ENCODE measurements at places on chromosomes 3 and 15.

GRCh38 chr15:67509918-67510317, 11.0 kb upstream of the C15orf61 start:
- DNase-seq = no peak

DNA sequence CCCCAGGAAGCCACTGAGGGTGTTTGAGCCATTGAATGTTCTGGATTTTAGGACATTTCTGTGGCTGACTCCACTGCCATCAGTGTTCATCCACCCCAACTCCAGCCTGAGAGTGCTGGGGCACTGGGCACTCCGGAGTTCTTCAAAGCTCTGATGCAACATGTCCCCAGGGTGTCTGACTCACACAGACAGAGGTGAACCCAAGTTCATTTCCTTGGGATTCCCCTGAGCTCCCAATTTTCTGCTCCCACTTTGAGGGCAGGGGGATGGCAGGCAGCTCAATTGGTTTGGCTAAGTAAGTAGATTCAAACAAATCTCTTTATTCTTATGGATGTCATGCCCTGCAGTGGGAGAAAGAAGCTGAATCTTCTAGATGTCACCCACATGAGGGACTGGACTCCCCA, 2.2 kb downstream of the STRA6 start:
- peak; percentile 82 for DNase-seq

- no peak for DNase-seq
These were observed 32.7 kb downstream of the CEMIP start for GRCh38 chr15:80811781-80812315.

GRCh38 chr3:56975567-56975966, 84.9 kb upstream of the SPATA12 start:
- no peak for DNase-seq

DNA sequence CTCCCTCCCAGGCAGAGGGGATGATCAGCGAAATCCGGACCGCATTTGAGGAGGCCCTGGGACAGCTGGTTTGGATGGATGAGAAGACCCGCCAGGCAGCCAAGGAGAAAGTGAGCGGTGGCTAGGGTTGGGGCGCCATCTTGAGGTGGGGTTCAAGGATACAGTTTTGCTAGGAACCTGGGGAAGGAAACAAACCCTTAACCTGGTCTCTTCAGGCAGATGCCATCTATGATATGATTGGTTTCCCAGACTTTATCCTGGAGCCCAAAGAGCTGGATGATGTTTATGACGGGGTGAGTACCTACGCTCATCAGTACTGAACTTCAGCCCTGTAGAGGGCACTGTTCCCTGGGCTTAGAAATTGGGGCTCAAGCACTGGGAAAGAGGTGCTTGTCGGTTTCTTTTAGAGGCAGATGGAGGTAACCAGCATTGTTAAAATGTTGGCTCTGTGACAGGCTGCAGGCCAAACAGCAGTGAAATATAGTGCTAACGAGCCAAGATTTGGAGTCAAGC, 9.6 kb upstream of the PSMD2 start:
- DNase-seq = peak; percentile 53

DNA sequence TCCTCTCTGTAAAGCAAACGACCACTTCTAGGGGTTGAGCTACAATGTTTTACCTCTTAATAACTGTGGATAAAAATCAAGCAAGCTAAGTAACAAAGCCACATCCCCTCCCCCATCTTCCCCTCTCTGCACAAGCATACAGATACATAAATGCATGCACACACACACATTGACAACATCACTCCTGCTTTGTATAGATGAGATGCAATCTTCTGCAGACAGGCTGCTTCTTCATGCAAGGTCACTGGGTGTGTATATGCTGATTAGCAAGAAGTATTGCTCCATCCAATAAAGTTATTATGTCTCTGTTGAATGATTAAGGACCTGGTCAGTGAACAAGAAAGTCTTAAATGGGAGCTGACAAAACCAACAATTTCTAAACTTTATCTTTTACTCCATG, 8.8 kb upstream of the ATP11B start:
- DNase-seq = no peak

Measured in fibroblast of skin of scalp (primary cell).